SJSA1 (cell line): ENCODE measurements at places on chromosomes 7 and 10.

- DNase-seq = no peak
These were observed 11.3 kb upstream of the DPYSL4 start for GRCh38 chr10:132175408-132175807.

- DNase-seq = no peak
These were observed 2.5 kb downstream of the GCK start for GRCh38 chr7:44186736-44187135.

DNA sequence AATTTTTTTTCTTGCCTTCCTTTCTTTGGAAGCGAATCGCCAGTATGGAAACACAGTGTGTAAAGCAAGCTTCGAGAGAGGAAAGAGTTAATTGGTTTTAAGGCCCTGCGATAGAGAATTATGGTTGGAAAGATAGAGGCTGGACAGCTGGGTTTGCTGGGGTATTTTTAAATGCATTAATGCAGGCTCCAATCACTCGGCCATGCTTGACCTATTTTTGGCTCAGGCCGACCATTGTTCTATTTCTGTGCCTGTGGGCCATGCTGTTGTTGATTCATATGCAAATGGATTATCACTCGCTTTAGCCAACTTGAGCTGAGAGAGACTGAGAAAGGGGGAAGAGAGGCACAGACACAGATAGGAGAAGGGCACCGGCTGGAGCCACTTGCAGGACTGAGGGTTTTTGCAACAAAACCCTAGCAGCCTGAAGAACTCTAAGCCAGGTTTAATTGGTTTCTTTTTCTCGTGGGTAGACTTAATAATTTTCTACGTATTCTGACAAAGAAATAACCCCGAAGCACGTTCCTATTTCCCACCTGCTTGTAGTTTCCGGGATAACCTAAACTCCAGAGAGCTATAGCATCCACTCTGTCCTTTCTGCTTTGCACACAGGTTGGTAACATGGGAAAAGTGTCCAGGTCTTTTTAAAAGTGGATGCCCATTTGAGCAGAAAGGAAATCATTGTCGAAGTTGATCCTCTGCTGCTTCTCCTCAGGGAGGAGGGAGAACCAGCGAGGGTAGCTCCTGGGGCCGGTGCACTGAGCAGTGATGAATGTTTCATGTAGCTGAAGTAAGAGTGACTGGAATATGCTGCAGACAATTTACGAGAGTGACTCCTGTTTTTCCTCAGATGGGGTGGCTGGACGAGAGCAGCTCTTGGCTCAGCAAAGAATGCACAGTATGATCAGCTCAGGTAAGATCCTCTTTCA, at the start of gene HDAC9:
TSS of gene HDAC9 (plus strand) at position 338 of the 929 bp plus-strand sequence. CDS start at position 892, 554 bp downstream.
- no peak for DNase-seq

- no peak for DNase-seq
These were observed 28.4 kb downstream of the CDK6 start for GRCh38 chr7:92808006-92808405.

DNA sequence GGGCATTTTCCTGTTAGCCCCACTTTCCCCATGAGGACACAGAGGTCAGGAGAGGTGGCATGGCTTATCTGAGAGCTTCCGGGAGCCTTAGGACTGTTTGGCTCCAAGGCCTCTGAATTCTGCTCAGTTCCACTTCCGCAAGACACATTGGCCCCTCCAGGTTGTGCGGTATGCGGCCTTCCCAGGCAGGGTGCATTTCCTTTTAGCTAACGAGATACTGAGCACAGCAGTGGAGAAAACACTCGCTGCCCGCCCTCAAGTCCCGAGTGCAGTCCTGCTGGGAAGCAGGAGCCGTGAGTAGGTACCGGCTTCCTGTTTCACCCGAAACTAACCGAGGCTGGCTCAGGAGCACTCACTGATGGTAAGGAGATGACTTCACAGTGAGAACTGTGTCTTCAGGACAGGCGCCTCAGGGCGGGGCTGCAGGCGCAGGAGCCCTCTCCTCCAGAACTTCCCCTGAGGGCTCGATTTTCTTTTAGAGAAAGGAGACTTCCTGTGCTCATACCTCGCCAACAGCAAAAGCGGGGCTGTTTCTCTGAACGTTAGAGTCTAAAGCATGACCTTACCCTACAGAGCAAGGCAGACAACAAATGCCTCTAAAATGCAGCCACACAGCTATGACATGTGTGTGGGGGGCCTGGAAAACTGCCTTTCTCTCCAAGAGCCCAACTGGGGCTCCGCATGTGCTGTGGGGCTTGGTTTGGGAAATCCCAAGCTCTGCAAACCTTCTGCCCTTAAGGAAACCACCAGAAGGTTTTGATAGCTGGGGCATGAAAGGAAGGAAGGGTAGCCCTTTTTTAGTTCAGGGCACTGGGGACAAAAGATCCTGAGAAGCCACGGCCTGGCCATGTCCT, 25.9 kb downstream of the RGS10 start:
- no peak for DNase-seq
